ENCODE measurements at places on chromosomes 16 and 17.
A peak's percentile ranks its signal among the peaks of the same experiment; 100 is the strongest.

DNA sequence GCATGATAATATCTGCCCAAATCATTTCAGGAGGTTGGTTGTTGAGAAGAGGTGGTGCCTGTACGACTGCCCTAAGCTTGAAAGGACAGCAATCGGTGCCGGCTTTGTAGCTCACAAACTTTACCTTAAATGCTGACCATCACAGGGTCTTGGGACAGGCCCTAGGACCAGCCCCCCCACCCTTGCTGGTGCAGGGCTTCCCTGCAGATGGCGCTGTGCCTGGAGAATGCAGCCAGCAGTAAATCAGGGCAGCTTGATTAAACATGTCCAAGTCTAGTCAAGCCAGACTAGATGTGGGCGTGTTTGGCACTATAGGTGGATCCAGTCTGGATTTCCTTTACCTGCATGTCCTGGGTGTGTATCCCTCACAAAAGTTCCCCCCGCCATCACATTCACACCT, 135.5 kb upstream of the CRHR1 start:
- no peak for DNase-seq

- DNase-seq = no peak
These were observed 19.9 kb upstream of the PITPNM3 start for GRCh38 chr17:6576038-6576785.

GRCh38 chr17:50337956-50338355, 8.0 kb upstream of the XYLT2 start:
- peak; percentile 14 for DNase-seq

DNA sequence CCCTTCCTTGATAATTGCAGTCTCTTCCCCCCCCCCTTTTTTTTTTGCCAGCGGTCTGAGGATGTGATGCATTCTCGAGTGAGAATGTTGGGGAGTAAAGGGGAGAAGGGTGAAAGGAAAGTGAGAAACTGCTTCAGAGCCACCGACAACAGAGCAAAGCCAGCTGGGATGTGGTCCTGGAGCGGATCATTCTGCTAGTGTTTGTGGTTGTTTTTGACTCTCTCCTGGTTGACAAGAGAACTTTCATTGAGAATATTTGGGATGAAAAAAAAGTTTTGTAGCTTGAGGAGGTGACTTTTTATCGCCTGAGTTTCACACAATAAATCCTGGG, 1.3 kb downstream of the NF1 start:
- DNase-seq = no peak

DNA sequence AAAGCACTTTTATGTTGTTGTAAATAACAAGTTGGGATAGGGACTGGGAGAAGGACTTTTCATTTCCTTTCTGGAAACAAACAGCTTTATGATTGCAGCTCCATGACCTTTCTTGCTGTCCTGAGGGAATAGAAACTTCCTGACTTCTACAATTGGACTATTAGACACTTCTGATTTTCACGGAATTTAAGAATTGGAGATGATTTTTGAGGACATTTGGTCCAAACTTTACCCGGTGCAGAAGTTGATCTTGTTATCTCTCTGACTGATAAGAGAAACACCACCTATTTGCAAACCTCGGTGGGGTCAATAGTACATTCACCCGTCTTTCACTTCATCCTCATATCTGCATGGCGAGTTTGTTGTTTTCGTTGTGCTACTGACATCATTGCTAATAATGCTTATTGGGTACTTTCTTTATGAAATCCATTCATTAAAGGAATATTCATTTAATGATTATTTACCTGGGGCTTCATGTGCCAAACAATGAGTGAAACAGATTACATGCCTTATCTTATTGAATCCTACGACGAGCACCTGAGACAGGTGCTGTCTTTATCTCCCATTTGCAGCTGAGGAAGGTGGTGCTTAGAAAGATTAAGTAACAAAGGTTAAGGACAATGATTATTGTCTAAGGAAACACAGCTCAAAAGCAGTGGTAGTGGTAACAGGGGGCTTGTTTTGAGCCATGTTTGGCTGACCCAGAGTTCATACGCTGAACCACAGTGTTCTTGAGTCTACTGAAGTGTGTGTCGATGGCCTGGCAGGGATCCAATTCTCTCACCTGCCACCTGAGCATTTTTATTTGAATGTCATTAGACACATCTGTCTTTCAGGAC, 176.9 kb upstream of the FAM20A start:
- DNase-seq = no peak

DNA sequence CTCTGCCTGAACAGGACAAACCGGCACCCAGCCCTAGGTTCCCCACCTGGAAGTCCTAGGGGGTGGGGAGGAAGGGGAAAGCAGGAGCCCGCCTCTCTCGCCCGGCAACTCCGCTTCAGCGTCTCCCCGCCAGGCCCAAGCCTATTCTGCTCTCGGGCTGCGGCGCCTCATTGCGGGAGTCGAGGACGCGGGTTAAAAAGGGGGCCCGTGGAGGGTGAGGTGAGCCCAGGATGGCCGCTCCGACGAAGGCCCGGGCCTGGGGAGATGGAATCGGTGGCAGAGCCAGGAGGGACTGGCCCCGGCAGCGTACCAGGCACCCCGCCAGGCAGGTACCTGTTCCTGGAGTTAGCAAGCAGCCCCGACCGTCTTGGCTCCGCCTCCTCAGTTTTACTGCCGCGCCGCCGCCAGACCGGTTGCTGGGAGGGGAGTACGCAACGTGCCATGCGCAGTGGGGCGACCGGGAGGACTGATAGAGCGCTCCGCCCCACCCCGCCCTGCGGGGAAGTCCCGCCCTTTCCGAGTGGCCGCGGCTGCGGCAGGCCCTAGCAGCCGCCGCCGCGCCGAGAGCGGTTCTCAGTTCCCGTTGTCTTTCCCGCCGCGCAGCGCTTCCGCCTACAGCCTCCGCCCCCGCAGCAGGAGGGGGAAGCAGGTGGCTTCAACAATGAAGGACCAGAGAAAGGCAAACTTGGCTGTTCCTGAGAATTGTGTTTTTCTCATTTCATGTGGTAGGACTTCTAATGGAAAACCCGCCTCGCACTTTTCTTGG, at the start of gene STRADA:
STRADA (minus strand) TSS at position 392 of the 766 bp plus-strand sequence. CDS start 13,430 bp downstream, outside the sequence.
- DNase-seq = peak; percentile 99

DNA sequence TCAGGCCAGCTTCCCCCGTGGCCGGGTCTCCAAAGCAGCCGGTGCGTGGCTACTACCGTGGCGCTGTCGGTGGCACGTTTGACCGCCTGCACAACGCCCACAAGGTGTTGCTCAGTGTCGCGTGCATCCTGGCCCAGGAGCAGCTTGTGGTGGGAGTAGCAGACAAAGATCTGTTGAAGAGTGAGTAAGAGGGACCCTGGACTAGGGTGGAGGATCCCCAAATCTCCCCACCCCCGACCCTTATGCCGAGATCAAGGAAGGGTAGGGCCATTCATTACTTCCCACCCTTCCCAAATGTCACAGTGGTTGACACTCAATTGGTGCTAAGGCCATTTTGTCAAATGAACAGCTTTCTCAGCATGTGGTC, 1.2 kb downstream of the COASY start:
- DNase-seq = no peak

DNA sequence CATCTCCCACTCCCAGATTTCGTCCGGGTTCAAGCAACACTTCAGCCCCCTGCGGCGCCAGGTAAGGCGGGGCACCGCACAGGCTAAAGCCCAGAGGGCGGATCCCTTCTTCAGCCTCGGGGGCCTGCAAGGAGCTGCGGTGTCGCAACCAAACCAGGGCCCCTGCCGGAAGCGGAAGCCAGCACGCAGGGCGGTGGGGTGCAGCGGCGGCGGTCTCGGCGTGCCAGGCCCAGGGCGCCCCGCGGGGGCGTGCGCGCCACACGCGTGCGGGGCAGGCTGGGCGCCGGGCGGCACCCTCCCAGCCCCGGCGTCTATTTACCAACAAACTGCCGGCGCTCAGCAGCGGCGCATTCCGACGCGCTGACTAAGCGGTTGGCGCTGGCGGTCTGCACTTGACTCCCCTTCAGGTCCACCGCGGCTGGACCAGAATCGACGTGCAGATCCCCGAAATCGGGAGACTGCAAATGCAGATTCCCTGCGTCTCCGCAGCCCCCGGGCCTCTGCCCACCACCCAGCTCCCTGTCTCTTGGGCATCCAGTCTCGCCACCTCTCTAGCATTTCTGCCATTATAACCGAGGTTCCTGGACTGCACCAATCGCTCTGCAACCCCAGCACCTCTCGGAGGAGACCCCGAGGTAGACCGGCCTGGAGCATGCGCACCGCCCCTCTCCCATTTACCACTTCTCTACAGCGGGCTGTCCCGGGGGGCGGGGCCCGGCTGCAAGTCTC, 421 bp upstream of the DLX4 start:
- DNase-seq = no peak

GRCh38 chr17:64332502-64332901, 58.2 kb downstream of the PECAM1 start:
- no peak for DNase-seq

GRCh38 chr16:84413244-84414004, 45.1 kb downstream of the ATP2C2 start:
- DNase-seq = no peak

- DNase-seq = no peak
These were observed 36.3 kb upstream of the CDH1 start for GRCh38 chr16:68700831-68701230.

DNA sequence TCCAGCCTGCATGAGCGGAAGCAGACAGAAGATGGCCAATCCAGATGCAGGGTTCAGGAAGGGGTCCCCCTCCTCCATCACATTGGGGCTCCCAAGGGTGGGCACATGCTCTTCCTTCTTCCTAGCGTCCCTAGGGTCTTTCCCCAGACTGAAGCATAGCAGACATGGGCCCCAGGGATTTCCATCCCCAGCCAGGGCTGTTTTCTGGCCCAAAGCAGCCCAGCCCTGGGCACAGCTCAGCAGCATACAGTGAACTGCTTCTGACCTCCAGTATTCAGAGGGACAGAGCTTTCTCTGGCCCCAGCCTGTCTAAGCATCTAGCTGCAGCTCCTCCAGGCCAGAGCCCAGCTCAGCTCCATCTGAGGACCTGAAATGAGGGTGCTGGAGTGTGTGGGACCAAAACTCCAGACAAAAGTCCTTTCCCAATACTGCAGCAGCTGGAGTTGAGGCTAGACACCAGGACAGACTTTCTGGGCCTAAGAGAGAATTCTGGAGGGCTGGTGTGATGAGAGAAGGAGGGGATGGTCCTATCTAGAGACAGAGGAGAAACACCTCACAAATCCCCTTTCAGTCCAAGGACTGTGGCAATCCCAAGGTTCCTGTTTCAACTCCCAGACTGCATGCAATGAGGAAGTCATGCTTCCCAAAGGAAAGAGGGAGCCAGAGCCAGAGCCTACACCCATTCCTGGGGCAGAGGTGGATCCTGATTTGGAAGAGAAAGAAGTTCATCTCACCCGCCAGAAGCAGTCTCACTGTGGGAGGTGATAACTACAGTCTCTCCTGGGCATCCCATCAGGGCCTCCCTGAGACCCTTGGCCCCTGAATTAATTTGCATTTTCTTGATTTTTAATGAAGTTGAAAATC, 4.5 kb upstream of the FOXN1 start:
- DNase-seq = no peak

DNA sequence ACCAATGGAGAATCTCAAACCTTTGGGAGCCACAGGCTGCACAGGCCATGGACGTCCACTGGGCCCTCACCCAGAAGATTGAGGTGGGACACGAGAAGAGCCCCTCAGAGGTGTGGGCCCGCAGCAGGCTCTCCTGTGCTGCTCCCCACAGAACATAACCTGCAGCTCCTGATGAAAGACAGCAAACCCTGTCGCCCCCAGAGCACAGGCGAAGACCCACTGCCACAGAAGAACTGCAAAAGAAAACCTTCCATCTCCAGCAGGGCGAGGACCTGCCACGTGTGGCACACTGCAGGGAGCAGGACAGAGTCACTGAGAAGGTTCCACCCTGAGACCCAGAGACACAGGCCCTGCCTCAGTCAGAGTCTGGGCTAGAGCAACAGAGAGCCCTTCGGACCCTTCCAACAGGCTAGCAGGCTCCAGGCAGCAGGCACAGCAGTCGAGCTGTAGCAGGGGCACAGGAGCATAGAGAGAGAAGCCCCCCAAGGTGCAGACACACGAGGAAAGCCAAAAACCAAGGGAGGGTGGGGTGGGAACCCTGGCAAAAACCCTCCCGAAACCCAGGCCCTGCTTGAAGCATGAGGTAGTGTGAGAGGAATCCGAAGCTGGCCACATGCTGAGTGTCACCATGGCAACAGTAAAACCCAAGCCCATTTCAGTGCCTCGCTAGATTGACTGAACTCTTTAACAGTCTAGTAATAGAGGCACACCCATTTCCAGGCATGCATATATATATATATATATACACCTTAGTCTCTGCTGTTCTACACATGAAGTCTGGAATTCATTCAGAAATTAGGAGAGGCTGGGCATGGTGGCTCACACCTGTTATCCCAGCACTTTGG, 60.0 kb upstream of the CHMP6 start:
- no peak for DNase-seq

GRCh38 chr17:41518789-41519449, at the start of gene KRT15:
Gene KRT15 (minus strand): TSS chr17:41518890. CDS start chr17:41518827, 63 bp downstream.
- DNase-seq = no peak

DNA sequence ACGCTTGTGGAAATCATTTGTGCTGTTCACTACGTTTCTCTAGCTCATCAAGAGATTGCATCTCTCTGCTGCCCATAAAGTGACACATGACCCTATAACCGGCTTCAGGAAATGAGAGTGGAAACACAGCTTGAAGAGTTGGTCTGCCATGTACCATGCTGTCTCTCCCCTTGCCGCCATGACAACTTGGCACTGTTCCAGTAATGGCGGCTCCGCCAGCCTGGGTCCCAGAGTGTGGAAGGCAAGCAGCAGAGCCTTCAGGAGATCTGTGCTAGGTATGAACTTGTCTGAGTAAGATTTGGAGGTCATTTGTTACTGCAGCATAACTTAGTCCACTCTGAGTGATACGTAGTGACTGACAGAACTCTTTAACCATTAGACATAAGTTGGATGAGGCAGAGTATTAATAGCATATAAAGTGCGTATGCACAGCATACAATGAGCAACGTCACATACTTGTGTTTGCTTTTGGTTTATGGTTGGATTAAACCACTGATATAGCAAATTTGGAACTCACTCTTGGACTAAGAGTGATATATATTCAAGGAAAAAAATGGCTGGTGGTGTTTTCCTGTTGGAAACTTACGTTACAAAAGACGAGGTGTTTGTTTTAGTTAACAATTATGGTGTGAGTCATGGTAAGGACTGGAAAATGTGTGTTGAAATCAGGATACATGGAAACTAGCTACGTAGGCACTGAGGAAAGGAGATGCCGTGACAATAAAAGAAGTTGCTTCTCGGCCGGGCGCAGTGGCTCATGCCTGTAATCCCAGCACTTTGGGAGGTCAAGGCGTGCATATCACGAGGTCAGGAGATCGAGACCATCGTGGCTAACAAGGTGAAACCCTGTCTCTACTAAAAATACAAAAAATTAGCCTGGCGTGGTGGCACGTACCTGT, 24.4 kb upstream of the PMP22 start:
- DNase-seq = no peak

- DNase-seq = peak; percentile 29
These were observed 47.5 kb upstream of the ENDOV start for GRCh38 chr17:80367503-80367902.
